NCI-H1694 (cell line): ENCODE measurements at places on chromosomes 3 and 15.

- DNase-seq, result no peak
Observed at GRCh38 chr3:170352936-170353335, 4.6 kb upstream of the SKIL start.

GRCh38 chr3:194905696-194906095 lies 220.0 kb downstream of the FAM43A start:
- no peak for DNase-seq

DNA sequence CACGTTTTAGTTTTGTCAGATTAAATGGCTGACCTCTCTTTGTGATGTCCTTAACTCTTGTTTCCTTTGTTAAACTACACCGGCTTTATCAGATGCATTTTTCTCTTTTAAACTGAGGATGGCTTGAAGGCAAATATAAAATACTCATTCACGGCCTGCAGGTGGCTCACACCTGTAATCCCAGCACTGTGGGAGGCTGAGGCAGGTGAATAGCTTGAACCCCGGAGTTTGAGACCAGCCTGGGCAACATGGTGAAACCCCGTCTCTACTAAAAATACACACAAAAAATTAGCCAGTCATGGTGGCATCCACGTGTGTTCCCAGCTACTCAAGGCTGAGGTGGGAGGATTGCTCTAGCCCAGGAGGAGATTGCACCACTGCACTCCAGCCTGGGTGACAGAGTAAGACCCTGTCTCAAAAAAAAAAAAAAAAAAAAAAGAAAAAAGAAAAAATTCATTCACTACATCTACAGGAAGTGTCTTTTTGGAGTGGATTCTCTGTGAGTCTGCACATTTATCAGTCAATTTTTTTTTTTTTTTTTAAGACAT lies 34.7 kb upstream of the SACM1L start:
- DNase-seq, result no peak

DNA sequence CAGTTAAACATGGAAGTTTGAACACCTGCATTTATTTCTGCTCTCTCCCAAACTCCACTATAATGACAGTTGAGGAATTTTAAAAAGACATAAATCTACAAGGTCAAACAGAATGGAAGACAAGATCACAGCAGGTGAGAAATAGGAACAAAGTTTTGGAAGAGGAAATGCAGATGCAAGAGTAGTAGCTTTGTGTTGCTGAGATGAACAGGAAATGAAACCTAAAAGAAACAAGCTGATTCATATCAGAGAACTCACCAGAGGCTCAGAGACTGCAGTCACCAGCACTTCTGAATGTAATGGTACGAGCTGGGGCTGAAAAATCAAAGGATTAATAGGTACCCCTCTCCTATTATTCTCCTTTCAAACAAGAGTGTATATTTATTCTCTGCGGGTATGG lies 459.9 kb downstream of the RAP2B start:
- DNase-seq, result no peak

GRCh38 chr15:72515591-72516389 lies 41.7 kb downstream of the ARIH1 start:
- no peak for DNase-seq

- no peak for DNase-seq
Observed at GRCh38 chr3:10753964-10754363, 62.1 kb upstream of the SLC6A11 start.

GRCh38 chr3:41304593-41304992 lies 105.3 kb downstream of the CTNNB1 start:
- no peak for DNase-seq

GRCh38 chr15:76576523-76577279 lies 240.1 kb downstream of the ISL2 start:
- no peak for DNase-seq

DNA sequence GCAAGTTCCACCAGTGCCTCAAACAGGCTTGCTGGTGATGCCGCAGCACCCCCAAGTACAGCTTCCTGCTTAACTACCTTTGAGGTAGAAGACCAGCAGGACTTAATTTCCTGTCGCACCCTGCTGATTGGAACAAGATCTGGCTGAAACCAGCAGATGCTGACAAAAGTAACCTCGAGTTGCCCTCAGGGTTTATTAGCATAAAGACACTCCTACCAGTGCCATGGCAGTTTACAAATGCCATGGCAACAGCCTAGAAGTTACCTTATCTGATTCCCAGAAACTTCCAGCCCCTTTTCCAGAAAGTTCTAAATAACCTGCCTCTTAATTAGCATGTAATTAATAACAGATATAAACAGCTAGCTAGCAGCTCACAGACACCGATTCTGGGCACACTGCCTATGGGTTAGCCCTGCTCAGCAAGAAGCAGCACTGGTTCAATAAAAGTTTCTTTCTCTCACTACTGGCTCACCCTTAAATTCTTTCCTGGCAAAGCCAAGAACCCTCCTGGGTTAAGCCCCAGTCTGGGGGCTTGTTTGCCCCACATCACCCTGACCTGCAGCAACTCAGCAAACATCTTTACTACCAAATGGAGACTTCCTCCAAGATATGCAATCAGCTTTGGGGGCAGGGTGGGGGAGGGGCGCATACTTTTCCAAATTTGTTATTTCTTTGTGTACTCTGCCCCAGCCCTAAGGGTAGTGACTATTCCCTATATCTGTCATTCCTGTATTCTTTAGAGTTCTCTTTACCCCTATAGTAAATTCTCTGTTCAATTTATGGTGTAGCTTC lies 54.2 kb downstream of the MAP4 start:
- DNase-seq, result no peak

GRCh38 chr3:87706176-87706575 lies 352.6 kb downstream of the CGGBP1 start:
- no peak for DNase-seq

DNA sequence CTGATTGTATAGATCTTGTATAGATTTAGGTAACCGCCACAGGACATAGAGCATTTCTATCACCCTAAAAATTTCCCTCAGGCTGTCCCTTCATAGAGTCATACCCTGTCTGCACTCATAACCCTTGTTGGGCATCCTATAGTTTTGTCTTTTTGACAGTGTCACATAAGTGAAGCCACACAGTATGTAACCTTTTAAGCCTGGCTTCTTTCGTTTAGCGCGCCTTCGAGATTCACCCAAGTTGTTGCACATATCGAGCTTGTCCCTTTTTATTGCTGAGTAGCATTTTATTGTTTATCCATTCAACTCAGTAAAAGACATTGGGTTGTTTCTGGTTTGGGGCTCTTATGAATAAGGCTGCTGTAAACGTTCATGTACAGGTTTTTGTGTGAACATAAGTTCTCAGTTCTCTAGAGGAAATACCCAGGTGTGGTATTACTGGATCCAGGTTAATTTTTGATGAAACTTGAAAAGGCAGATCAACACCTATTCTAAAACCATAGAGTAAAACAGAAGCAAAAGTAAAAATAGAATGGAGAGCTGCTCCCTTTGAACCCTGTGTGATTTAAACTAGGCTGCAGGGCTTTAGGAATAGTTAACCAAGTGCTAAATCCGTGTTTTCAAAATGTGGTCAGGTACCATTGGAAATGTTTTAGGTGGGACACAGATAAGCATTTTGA lies 49.5 kb downstream of the CD86 start:
- DNase-seq, result no peak

GRCh38 chr3:123327956-123328850 lies 120.7 kb downstream of the ADCY5 start:
- DNase-seq, result no peak
